Stimulated activated CD8-positive, alpha-beta memory T cell treated with anti-CD3 and anti-CD28 coated beads, Interleukin-12 subunit alpha, Interleukin-12 subunit beta, amount 100 ng/mL, for 1 hour (primary cell): ENCODE measurements at places on chromosomes 7 and 10.

- DNase-seq, result no peak
These were observed 8.4 kb downstream of the TRIM24 start for GRCh38 chr7:138468244-138469123.

- no peak for DNase-seq
These were observed at the start of gene NOS3 for GRCh38 chr7:150990416-150991186. Gene NOS3, plus strand, starts transcription at chr7:150991017. Its CDS starts 2,787 bp downstream, at chr7:150993804.

DNA sequence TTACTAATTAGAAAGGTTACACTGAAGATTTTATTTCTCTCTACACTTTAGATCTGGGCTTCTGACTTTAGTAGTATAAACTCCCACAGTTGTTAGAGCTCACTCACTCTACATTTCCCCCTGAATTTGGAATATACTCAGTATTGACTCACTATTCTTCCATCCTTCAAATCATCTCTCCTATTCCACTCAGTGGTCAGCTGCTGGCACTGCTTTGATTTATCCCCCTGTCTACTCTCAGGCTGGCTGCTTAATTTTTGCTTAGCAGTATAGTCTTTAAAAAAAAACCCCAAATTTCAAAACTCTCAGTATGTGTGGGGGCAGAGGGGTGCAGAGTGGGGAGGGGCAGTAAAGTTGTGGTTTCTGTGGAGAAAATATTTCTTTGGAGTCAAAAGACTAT lies 68.9 kb downstream of the CDK6 start:
- DNase-seq, result no peak

- DNase-seq, result no peak
These were observed 27.8 kb downstream of the MRC1 start for GRCh38 chr10:17836942-17837341.

GRCh38 chr7:138595454-138595853 lies 105.7 kb downstream of the SVOPL start:
- no peak for DNase-seq

GRCh38 chr10:78342827-78343653 lies 309.4 kb downstream of the RPS24 start:
- DNase-seq, result no peak

DNA sequence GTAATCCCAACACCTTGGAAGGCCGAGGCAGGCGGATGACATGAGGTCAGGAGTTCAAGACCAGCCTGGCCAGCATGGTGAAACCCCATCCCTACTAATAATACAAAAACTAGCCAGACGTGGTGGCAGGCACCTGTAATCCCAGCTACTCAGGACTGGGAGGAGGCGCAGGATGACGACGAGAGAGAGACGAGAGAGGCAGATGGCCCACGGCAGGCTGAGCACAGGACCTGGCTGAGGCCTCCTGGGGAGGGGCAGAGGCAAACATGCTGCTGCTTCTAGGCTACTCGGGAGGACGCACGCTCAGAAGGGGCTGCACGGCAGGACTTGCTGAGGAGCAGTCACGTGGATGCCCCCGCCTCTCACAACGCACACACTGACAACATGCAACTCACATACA lies 22.4 kb downstream of the DIP2C start:
- DNase-seq, result no peak

GRCh38 chr7:101860316-101861217 lies 43.1 kb downstream of the CUX1 start:
- DNase-seq, result no peak

- no peak for DNase-seq
These were observed 130.7 kb upstream of the CELF2 start for GRCh38 chr10:10886861-10887531.

DNA sequence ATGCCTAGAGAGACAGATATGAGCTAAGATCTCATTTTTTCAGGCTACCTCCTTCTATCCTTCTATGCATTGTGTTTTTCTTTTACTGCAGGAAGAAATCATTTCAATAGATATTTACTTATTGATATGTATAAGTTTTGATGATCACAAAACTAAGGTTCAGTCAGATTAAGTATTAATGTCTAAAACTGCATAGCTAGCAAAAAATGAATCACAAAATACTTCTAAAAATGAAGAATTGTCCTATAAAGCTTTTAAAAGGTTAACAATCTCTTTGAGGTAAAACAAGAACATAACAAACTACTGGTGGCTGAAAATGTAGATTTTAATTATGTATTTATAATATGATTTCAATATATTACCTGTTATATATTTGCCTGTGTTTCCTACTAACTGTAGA lies 632.9 kb upstream of the LRRTM3 start:
- no peak for DNase-seq

- DNase-seq, result no peak
These were observed 4.4 kb downstream of the MYO3A start for GRCh38 chr10:25938405-25938804.

DNA sequence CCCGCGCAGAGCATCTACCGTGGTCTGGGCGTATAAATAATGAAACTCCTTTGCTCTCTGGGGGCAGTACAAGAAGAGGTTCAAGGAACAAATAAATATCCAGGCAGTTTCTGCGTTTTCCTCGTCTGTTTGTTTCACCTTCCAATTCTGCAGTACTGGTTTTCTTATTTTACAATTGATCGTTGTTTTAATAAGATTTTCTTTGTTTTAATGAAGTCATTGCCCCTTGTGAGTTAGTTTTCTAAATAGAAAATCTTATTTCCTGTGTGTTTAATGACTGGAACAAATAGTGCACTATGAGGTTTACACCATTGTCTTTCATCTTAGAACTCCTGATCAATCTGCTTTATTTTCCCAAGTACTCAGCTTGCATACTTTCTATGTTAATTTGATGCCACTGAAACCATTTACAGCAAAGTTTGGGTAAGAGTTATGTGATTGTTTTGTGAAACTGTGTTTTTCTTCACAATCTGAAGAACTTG lies 1.2 kb downstream of the PLEKHA1 start:
- no peak for DNase-seq

- no peak for DNase-seq
These were observed 76.4 kb upstream of the SCIN start for GRCh38 chr7:12493863-12494686.

DNA sequence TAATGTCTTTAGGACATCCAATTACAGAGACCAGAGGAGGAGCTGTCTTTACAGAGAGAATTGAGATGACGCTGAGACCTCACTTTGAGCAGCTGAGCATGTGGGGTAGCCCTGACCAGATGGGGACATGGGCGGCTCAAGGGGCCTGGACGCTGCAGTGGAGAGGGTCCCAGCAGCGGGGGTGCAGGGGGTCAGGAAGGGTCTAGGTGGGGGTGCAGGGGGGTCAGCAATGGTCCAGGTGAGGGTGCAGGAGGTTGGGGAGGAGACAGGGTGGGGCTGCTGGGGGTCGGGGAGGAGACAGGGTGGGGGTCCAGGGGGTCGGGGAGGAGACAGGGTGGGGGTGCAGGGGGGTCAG lies 43.2 kb upstream of the CFAP46 start:
- DNase-seq, result no peak

- no peak for DNase-seq
These were observed 305.2 kb upstream of the GHITM start for GRCh38 chr10:83834096-83834495.

- no peak for DNase-seq
These were observed 44.1 kb upstream of the ZNRF2 start for GRCh38 chr7:30240106-30240800.

- no peak for DNase-seq
These were observed 139.6 kb downstream of the PTPN20 start for GRCh38 chr10:47050618-47051455.

DNA sequence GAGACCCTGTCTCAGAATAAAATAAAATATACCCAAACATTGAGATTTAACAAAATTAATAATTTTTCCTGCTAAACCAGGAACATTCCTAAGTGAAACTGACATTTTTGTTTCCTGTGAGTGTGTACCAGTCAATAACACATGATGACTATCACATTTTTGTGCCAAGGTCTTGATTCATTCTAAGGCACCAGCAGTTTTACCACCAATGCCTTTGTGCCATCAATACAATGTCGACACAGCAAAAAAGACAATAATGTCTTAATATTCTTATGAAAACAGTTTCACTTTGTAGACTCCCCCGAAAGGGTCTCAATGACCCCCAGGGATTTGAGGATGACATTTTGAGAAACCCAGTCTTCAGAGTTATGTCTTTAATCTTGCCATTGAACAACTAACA lies 7.2 kb upstream of the CADPS2 start:
- DNase-seq, result no peak

GRCh38 chr10:75547391-75548298 lies 116.2 kb downstream of the LRMDA start:
- no peak for DNase-seq

- no peak for DNase-seq
These were observed 5.4 kb downstream of the WDR86 start for GRCh38 chr7:151404216-151405011.

DNA sequence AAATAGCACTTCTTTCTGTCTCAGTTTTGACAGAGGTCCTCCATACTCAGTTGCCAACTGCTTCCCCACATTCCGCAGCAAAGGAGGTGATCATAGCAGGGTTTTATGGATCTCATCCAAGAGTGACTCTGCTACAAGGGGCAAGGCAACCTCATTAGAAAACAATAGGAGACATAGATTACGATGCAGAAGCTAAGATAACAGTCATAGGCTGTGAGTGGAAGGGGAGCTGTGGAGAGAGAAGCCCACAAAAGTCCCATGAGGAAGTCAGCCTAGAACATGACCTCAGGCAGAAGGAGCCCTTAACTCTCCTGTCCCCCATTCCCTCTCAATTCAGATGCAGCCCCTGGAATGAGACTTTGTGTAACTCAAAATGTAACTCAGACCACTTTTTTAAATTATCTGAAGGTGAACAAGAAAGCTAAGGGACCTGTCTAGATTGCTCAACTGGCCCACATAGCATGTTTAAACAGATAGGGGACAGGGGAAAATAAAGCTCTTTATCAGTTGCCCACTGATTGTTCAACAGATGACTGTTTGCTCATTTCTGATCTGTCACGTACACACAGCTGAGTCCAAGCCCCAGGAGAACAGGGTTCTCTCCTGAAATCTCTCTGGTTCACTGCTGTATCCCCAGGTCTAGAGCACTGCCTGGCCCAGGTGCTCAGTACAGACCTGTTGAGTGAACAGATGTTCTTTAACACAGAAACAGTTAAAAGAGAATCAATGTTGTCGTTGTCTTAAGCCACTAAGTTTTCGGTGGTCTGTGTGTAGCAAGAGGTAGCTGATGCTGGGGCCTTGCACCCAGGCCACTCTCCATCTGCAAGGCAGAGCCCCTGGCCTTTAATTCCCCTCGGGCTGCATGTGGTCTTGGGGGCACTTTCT lies 1.5 kb upstream of the NCOA4 start:
- no peak for DNase-seq

DNA sequence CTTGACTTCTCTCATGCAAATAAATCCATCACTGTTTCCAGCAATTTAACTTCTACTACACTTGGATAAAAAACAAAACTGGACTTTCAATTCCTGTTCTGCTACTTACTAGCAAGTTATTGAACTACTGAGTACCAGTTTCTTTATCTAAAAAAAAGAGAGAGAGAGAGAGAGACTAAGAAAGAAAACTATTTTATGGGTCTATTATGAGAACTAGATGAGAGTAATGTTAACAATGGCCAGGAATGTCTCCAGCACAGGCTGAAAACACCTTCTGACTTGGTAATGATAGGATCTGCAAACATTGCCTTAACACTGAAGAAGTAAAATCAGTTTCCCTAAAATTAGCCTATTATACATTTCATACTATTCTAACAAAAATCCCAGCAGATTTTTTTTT lies 5.2 kb downstream of the TSPAN12 start:
- no peak for DNase-seq

DNA sequence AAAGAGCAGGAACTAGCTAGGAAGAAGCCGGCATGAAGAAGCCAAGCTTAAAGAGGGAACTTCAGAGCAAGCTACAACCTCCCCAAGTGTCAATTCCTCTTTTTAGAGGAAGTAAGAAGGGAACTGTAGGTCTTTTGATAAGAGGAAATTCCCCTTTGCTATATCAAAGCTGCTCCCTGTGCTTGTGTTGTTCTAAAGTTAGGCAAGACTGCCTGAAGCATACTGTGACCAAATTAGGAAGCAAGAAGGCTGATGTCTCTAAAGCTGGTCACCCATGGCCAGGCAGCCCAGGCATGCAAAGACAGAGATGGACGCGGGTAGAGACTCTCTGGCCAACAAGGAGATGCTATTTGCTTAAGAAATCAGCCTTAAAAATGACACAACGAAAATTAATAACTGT lies 87.9 kb downstream of the RNF216 start:
- DNase-seq, result no peak

- no peak for DNase-seq
These were observed 937 bp downstream of the STEAP1 start for GRCh38 chr7:90155206-90155605.

GRCh38 chr10:6108072-6108471 lies 19.2 kb downstream of the RBM17 start:
- DNase-seq, result no peak

DNA sequence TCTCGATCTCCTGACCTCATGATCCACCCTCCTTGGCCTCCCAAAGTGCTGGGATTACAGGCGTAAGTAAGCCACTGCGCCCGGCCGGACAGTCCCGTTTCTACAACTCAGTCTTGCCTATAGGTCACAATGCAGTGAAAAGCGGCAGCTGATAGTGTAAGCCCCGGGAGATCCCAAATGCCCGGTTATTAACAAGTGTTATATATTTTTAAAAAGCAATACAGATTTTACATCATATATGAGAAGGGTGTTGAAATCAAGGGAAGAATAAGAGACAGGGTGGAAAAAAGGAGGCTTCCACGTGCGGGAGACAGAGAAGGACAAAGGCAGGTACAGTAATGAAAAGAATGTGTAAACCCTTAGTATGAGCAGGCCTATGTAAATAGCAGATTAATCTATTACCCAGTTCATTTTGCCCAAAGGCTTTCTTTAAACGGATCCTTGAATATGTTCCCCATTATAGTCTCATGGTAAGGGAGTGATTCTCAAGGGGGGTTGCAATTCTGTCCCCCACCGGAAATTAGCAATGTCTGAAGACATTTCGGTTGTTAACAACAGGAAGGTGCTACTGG lies 170.8 kb downstream of the PDE1C start:
- no peak for DNase-seq

DNA sequence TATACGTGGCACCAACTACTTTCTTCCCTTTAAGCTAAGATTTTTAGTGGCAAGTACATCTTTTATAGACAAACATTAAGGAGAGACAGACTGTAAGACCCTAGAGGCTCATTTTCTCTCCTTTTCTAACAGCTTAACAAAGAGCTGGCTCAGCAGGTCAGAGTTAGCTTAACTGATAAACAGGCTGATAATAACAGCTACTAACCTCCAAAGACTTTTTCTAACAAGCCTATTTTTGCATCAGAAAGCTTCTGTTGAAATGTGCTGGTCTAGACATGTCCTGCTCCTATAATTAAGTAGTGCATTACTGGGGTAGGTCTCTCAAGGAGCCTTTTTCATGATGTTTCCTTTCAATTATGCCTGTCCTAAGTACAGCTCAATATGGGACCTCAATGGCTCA lies 238.2 kb upstream of the FAM3C start:
- no peak for DNase-seq

- DNase-seq, result no peak
These were observed 30.2 kb upstream of the ANKRD2 start for GRCh38 chr10:97542169-97543024.
